ENCODE measurements at places on chromosomes 2 and 18.

- H3K4me3 ChIP-seq, result no peak overlapping the region
- no peak overlapping the region for H3K27ac ChIP-seq
- peaks cover 45% of the 10 kb centered on the region for H3K36me3 ChIP-seq
- no peaks in the 10 kb centered on the region for H3K27me3 ChIP-seq
- H3K4me1 ChIP-seq, result peaks cover 37% of the 10 kb centered on the region
These were observed 150.4 kb downstream of the HDAC4 start for GRCh38 chr2:239250216-239251081.

GRCh38 chr2:45275242-45275805, 266.1 kb upstream of the SIX2 start:
- no peak overlapping the region for H3K4me3 ChIP-seq
- H3K27me3 ChIP-seq, result peaks cover 26% of the 10 kb centered on the region
- no peaks in the 10 kb centered on the region for H3K36me3 ChIP-seq
- no peak for DNase-seq

GRCh38 chr2:233244818-233245217, 6.7 kb upstream of the ATG16L1 start:
- no peak overlapping the region for H3K27ac ChIP-seq
- H3K27me3 ChIP-seq, result no peaks in the 10 kb centered on the region
- no peak overlapping the region for H3K4me3 ChIP-seq
- H3K4me1 ChIP-seq, result peaks cover 60% of the 10 kb centered on the region

- no peak for DNase-seq
- H3K4me1 ChIP-seq, result peaks cover 1% of the 10 kb centered on the region
- H3K36me3 ChIP-seq, result no peaks in the 10 kb centered on the region
These were observed 86.7 kb upstream of the TMEM18 start for GRCh38 chr2:763766-764525.

GRCh38 chr2:30155889-30156658, 9.3 kb downstream of the YPEL5 start:
- DNase-seq, result no peak
- H3K4me1 ChIP-seq, result no peaks in the 10 kb centered on the region
- H3K27ac ChIP-seq, result no peak overlapping the region
- H3K36me3 ChIP-seq, result peaks cover 32% of the 10 kb centered on the region
- no peak overlapping the region for H3K4me3 ChIP-seq

DNA sequence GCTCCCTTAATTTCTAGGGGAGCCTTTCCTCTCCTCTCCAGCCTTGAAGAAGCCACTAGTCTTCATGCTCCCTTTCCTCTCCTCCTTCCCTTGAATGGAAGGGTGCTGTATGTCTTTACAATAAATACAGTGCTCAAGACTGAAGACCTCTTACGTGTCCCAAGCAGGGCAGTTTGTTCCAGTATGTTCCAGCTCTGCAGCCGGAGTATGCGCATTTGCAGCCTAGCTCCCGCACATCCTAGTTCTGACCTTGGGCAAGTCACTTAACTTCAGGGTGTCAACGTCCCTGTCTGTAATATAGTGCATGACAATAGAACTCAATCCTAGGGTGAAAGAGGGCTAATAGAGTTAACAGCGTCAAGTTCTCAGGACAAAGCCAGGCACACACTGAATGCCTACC, 208.0 kb downstream of the HAUS1 start:
- H3K27ac ChIP-seq, result no peak overlapping the region
- DNase-seq, result no peak
- no peaks in the 10 kb centered on the region for H3K36me3 ChIP-seq
- no peak overlapping the region for H3K4me3 ChIP-seq

DNA sequence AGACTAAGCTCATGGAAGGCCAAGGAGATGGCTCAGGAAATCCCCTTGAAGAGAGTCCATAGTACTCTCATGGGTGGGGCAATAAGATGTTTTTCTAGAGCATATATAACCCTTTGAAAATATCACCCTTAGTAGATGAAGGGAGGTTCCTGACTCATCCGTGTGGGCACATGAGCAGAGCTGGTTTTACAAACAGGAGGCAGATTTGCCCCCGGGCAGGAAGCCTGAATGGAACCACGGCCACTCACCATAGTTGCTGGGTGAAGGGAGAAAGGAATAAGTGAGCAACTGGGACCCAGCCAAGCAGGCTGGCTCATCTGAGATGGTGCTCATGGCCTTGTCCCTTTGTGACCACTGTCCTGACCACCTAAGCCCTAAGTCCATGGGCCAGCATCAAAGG, 29.0 kb upstream of the MAPRE3 start:
- H3K4me1 ChIP-seq, result peaks cover 2% of the 10 kb centered on the region
- DNase-seq, result no peak
- H3K4me3 ChIP-seq, result no peak overlapping the region
- peaks cover 5% of the 10 kb centered on the region for H3K27me3 ChIP-seq
- no peak overlapping the region for H3K27ac ChIP-seq
- H3K36me3 ChIP-seq, result no peaks in the 10 kb centered on the region

- H3K4me3 ChIP-seq, result no peak overlapping the region
- no peaks in the 10 kb centered on the region for H3K36me3 ChIP-seq
- DNase-seq, result no peak
- no peak overlapping the region for H3K27ac ChIP-seq
- no peaks in the 10 kb centered on the region for H3K4me1 ChIP-seq
These were observed 52.9 kb upstream of the CAPN13 start for GRCh38 chr2:30860003-30860725.

DNA sequence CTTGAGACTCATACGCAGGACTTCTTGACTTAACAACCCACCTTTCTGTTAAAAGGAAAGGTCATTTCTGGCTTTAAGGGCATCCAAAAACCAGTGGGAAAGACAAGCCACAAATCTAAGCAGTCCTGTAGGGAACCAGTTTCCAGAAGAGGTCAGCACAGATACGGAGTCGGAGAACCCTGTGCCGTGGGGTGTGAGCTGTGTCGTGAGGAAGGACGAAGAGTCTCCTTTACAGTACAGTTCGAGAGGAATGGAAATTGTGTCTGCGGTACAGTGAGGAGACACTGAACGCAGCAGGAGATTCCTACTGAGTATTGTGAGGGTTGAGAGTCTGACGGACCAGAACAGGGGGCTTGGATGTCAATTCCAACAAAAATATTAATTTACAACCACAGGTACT, 17.7 kb downstream of the SLC30A3 start:
- H3K4me1 ChIP-seq, result no peaks in the 10 kb centered on the region
- peaks cover 19% of the 10 kb centered on the region for H3K36me3 ChIP-seq
- H3K27me3 ChIP-seq, result no peaks in the 10 kb centered on the region
- no peak for DNase-seq

DNA sequence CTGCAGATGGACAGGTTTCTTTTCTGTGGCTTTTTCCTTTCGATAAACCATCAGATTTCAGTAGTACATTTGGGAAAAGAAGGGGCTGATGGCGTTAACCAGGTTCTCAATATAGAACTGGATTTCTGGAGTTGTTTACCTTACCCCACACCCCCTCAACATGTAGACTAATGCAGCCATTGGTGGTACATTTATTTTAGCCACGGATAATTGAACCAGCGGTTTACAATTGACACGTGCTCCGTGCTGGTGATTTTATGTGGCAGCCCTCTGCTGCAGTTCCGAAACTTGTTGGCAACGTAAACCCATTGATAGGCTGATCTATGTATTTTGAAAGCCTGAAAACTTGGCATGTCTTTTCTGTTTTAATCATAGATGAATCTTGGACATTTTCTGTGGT, 5.4 kb downstream of the SOX11 start:
- H3K27ac ChIP-seq, result no peak overlapping the region
- no peak for DNase-seq
- peaks cover 50% of the 10 kb centered on the region for H3K27me3 ChIP-seq

DNA sequence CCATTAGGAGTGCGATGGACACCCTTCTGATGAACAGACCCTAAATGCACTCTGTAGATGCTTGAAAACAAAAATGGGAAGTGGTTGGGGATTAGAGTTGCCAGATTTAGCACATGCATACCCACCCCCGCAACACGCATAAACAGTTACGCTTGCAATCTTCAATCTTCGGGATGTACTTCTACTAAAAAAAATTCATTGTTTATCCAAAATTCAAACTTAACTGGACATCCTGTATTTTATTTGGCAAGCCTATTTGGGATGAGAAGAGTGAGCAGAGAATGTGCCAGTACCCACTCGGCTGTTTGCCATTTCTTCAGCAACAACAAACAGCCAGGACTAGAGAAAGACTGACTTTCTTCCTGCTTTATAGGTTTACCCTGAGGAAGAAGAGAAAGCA, 18.4 kb downstream of the KIAA2012 start:
- no peak overlapping the region for H3K4me3 ChIP-seq
- no peaks in the 10 kb centered on the region for H3K4me1 ChIP-seq
- peaks cover 4% of the 10 kb centered on the region for H3K27me3 ChIP-seq
- H3K27ac ChIP-seq, result no peak overlapping the region
- DNase-seq, result no peak
- H3K36me3 ChIP-seq, result no peaks in the 10 kb centered on the region

GRCh38 chr2:11697103-11697871, 27.3 kb upstream of the NTSR2 start:
- H3K4me1 ChIP-seq, result peaks cover 2% of the 10 kb centered on the region
- H3K36me3 ChIP-seq, result no peaks in the 10 kb centered on the region
- H3K4me3 ChIP-seq, result no peak overlapping the region
- no peak for DNase-seq

GRCh38 chr2:222424729-222425671, 657 bp downstream of the SGPP2 start:
- H3K4me1 ChIP-seq, result peaks cover 20% of the 10 kb centered on the region
- H3K4me3 ChIP-seq, result peak overlapping the region; percentile 81
- peak overlapping the region; percentile 60 for H3K27ac ChIP-seq
- no peaks in the 10 kb centered on the region for H3K36me3 ChIP-seq

GRCh38 chr2:110910423-110910822, 178.1 kb downstream of the ACOXL start:
- H3K27me3 ChIP-seq, result peaks cover 23% of the 10 kb centered on the region
- DNase-seq, result no peak
- no peak overlapping the region for H3K27ac ChIP-seq
- no peaks in the 10 kb centered on the region for H3K4me1 ChIP-seq

DNA sequence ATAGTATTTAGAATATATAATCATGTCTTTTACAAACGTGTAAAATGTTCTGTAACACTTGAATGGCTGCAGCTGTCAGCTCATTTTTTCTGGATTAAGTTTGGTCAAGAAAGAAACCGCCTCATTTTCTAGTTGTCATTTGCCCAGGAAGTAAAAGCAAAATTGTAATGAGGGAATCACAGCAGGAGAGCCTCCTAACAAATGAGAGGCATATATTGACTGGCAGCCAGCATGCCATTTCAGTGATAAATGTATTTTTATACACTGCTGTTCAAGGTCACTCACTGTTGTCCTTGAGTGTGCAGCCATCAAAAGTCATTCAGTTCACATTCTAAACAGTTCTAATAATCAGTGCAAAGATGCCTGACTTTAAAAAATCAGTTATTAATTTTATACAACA, 144.3 kb upstream of the BOD1L2 start:
- H3K36me3 ChIP-seq, result peaks cover 5% of the 10 kb centered on the region
- peaks cover 27% of the 10 kb centered on the region for H3K4me1 ChIP-seq
- no peak overlapping the region for H3K27ac ChIP-seq
- no peaks in the 10 kb centered on the region for H3K27me3 ChIP-seq
- no peak for DNase-seq

- no peaks in the 10 kb centered on the region for H3K36me3 ChIP-seq
- no peak overlapping the region for H3K27ac ChIP-seq
- DNase-seq, result no peak
These were observed 108.4 kb upstream of the LDAH start for GRCh38 chr2:20931346-20931745.

DNA sequence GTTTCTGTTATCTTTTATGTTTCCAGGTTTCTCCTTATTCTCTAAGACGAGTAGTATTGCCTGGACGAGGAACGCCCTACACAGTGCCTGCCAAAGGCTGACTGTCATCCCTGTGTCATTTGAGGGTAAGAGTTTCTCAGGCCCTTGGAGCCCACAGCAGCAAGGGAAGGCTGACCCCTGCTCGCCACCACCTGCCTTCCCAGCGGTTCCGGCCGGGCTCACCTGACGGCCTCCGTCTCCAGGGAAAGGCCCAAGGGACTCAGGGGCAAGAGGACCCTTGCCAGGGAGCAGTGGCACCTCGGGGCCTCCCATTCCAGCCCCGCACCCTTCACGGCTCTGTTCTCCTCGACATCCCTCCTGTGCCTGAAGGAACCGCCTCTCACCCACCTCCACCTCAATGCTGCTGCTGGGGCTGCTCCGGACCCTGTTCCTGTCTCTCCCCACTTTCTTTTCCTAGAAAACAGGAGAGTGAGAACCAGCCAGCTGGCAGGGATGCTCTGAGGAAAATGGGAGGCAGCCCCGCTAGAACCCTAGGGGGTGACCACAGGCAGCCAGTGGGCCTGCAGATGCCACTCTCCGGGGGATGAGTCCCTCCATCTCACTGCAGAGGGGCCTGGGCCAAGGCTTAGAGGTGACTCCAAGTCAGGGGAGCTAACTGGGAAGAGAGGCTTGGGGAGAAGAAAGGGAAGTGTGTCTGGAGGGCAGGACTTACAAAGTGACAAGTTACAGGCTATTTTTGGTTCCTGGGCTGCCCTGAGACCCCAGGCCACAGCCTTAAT, 1.9 kb downstream of the LIMS2 start:
- H3K4me1 ChIP-seq, result peaks cover 3% of the 10 kb centered on the region
- peaks cover 69% of the 10 kb centered on the region for H3K27me3 ChIP-seq
- DNase-seq, result no peak
- H3K27ac ChIP-seq, result no peak overlapping the region

- no peak overlapping the region for H3K4me3 ChIP-seq
- H3K36me3 ChIP-seq, result no peaks in the 10 kb centered on the region
- no peaks in the 10 kb centered on the region for H3K27me3 ChIP-seq
- no peaks in the 10 kb centered on the region for H3K4me1 ChIP-seq
- H3K27ac ChIP-seq, result no peak overlapping the region
These were observed 271.1 kb downstream of the CBLN2 start for GRCh38 chr18:72273025-72273424.

DNA sequence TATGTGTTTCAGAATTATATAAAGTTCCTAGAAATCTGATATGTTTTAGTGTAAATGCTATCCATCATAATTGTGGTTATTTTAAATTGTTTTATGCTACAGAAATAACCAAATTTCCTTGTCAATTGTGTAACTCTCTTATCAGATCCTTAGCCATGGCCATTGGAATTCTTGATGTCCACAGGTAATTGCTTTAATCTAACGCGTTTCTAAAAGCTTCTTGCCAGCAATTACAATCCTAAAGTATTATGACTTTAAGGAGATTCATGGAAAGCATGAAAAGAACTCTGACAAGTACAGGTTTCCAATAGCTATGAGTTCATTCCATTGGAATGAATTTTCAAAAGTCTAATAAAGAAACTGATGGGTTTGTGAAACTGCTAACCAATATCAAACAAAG, 472.1 kb downstream of the ERBB4 start:
- no peaks in the 10 kb centered on the region for H3K4me1 ChIP-seq
- H3K27ac ChIP-seq, result no peak overlapping the region
- H3K36me3 ChIP-seq, result no peaks in the 10 kb centered on the region
- DNase-seq, result no peak

GRCh38 chr2:10246370-10246769, 56.3 kb upstream of the HPCAL1 start:
- peaks cover 20% of the 10 kb centered on the region for H3K27me3 ChIP-seq
- no peaks in the 10 kb centered on the region for H3K4me1 ChIP-seq
- no peak overlapping the region for H3K27ac ChIP-seq
- no peak overlapping the region for H3K4me3 ChIP-seq
- no peak for DNase-seq
- peaks cover 3% of the 10 kb centered on the region for H3K36me3 ChIP-seq
